ENCODE measurements at places on chromosomes 7 and 10. TPM values are rescaled to one million over a fixed set of nuclear protein-coding genes. Genes with fewer than 3 reads are reported as not detected.

Gene PVRIG
- total RNA-seq, result not detected

Gene SHH
- under 0.01 TPM for total RNA-seq

Gene AKR1D1
- not detected for total RNA-seq

Gene GPC2
- total RNA-seq, result 2.6 TPM

Gene COMTD1
- total RNA-seq, result 7.3 TPM

Gene TMEM26
- 2.8 TPM for total RNA-seq

Gene MMD2
- total RNA-seq, result not detected

Gene ADARB2
- not detected for total RNA-seq

Gene NPFFR1
- not detected for total RNA-seq

Measured in smooth muscle cell of trachea (primary cell).